ENCODE measurements at places on chromosomes 7 and 10.
A peak's percentile ranks its signal among the peaks of the same experiment; 100 is the strongest.

DNA sequence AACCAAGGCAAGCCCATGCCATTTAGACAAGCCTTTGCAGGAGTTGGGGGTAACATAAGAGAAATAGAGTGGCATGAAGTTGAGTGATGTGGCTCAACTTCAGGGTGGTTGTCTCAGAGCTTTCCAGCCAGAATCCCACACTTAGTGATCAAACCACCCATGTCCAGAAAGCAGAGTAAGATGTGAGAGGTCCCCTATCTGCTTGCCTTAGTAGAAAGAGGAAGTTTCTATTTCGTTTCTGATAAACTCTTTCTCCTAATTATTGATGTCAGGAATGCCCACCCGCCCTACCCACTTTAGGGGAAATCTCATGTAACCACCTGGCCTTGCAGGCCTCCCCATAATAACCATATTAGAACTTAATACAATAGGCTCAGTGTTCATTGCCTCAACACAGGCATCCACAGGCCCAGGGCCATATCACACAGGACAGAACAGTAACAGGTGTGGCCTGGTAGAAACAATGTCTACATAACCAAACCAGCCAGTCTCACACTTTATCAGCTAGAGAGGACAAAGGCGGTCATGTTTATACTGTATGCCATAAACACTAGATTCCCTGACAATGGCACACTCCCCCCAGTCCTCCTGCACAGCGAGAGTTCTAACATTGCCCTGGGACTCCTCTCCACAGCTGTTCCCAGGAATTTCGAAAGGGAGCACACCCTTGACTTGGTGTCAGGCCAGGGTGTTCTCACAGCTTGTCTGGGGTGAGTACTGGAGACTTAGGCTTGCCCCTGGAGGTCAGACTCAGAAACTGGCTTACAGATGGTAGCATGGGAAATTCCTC is 364.4 kb downstream of the CXCL12 start:
- no peak for DNase-seq

GRCh38 chr7:129553899-129554461 is 51.6 kb downstream of the SMKR1 start:
- peak; percentile 50 for DNase-seq

DNA sequence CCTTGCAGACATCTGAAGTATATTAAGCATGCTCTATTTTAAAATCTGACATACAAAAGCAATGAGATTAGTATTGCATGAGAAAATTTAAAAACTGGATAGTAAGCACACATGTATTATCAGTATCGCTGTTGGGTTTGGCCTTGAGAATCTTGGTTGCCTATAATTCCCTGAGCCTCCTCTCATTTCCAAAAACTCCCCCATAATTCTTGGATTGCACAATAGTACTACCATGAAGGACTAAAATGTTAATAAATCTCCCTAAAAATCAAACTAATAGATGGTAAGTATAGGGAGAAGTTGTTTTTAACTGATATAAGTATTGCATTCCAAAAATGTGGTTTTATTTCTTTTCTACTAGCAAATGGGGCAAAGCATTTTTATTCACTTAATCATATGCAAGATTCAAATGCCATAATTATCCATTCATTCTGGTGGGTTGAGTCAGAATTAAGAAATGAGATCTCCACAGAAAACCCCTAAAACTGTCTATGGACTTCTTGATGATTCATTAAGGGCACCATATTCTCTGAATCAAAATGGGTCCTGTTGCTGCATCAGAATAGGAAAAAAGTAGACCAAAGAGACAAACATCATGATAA is 10.3 kb upstream of the VIM start:
- no peak for DNase-seq

GRCh38 chr10:55441777-55442176 is 640.7 kb upstream of the PCDH15 start:
- no peak for DNase-seq

GRCh38 chr7:82886324-82886723 is 276.4 kb downstream of the PCLO start:
- no peak for DNase-seq

DNA sequence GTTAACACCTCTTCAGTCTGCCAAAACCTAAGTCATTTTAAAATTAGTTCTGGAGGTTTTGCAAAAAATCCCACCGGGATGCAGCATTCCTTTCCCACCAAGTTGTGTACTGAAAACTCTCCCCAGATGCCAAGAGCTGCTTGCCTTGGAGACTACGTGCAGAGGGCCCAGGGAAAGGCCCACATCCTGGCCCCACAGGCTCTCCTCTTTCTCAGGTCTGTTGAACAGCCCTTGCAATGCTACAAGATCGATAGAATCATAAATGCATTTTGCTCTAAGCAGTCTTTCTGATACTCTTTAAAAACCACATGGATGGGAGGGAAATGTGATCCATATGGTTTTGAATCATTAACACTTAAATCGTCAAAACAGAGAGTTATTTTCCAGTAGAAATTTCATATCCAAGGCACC is 126.7 kb upstream of the ZMIZ1 start:
- no peak for DNase-seq

GRCh38 chr10:62911210-62911963 is 95.2 kb upstream of the EGR2 start:
- DNase-seq = no peak

Measured in stimulated activated naive CD8-positive, alpha-beta T cell treated with anti-CD3 and anti-CD28 coated beads, Interleukin-15, Interleukin-2, amounts not matched to agents 100 U/mL and 50 U/mL, for 24 hours (primary cell).